A549 treated with GW870086 at 1 μM for 4 hours (cell line): ENCODE measurements at places on chromosomes 1 and 21. TPM values are rescaled to one million over a fixed set of nuclear protein-coding genes. Genes with fewer than 3 reads are reported as not detected.

The ZNF593OS gene
- total RNA-seq = 0.26 to 0.31 TPM in 2 of 5 replicates, not detected in the others

The ADCY10 gene
- 0.12 to 0.22 TPM in 2 of 5 replicates, not detected in the others for total RNA-seq

The FMN2 gene
- 3.7 to 5.5 TPM (median 4.9 TPM) in 5 replicates for total RNA-seq

The OPTC gene
- total RNA-seq = not detected in 5 replicates

The BRDT gene
- not detected in 5 replicates for total RNA-seq

The HSD3B2 gene
- total RNA-seq = not detected in 5 replicates

The LRRC38 gene
- 0.06 TPM in 1 of 5 replicates, not detected in the others for total RNA-seq

The ZNF648 gene
- not detected in 5 replicates for total RNA-seq

The TNNT2 gene
- 0.13 to 0.39 TPM in 2 of 5 replicates, not detected in the others for total RNA-seq

The GRHL3 gene
- 0.83 to 1.1 TPM (median 0.99 TPM) in 5 replicates for total RNA-seq

The SLC22A15 gene
- 0.43 to 1.2 TPM (median 0.70 TPM) in 5 replicates for total RNA-seq

The DRAXIN gene
- 0.03 to 0.14 TPM (median 0.07 TPM) in 5 replicates for total RNA-seq

The CADM3 gene
- 0.06 to 0.19 TPM (median 0.09 TPM) in 4 of 5 replicates, not detected in the other for total RNA-seq

The SLC45A1 gene
- 5.2 to 7.2 TPM (median 7.0 TPM) in 5 replicates for total RNA-seq

The LENEP gene
- total RNA-seq = 0.23 TPM in 1 of 5 replicates, not detected in the others

The NMNAT2 gene
- total RNA-seq = 0.42 to 0.66 TPM (median 0.45 TPM) in 5 replicates

The DNAH14 gene
- 11.0 to 15.0 TPM (median 14.3 TPM) in 5 replicates for total RNA-seq

The TSSK3 gene
- total RNA-seq = 0.14 TPM in 1 of 5 replicates, not detected in the others

The ATP1A2 gene
- 0.03 to 0.18 TPM (median 0.06 TPM) in 4 of 5 replicates, not detected in the other for total RNA-seq

The OR10Z1 gene
- not detected in 5 replicates for total RNA-seq

The PIP5K1A gene
- 48.7 to 54.3 TPM (median 49.8 TPM) in 5 replicates for total RNA-seq

The LRRN2 gene
- total RNA-seq = 10.6 to 14.3 TPM (median 11.8 TPM) in 5 replicates

The MIB2 gene
- total RNA-seq = 8.4 to 19.3 TPM (median 17.3 TPM) in 5 replicates

The DNASE2B gene
- not detected in 5 replicates for total RNA-seq

The AGMAT gene
- 5.4 to 8.2 TPM (median 7.5 TPM) in 5 replicates for total RNA-seq

The SPRR1A gene
- total RNA-seq = not detected in 5 replicates

The CYYR1 gene
- total RNA-seq = not detected in 5 replicates

The OR2L3 gene
- not detected in 5 replicates for total RNA-seq

The HES5 gene
- not detected in 5 replicates for total RNA-seq

The TMIGD3 gene
- total RNA-seq = not detected in 5 replicates

The SYTL1 gene
- total RNA-seq = 0.25 to 1.0 TPM (median 0.54 TPM) in 5 replicates

The CRNN gene
- total RNA-seq = not detected in 5 replicates

The USP24 gene
- total RNA-seq = 10.4 to 15.5 TPM (median 14.7 TPM) in 5 replicates

The CHRNB2 gene
- 0.27 to 0.71 TPM (median 0.40 TPM) in 5 replicates for total RNA-seq

The ADAMTS4 gene
- 0.03 TPM in 1 of 5 replicates, not detected in the others for total RNA-seq

The CHD5 gene
- total RNA-seq = 1.2 to 1.5 TPM (median 1.5 TPM) in 5 replicates

The CR1L gene
- not detected in 5 replicates for total RNA-seq

The MIXL1 gene
- total RNA-seq = not detected in 5 replicates

The PCAT6 gene
- 2.4 to 3.9 TPM (median 3.3 TPM) in 5 replicates for total RNA-seq

The FAM72A gene
- total RNA-seq = 8.8 to 10.5 TPM (median 9.3 TPM) in 5 replicates

The MX2 gene
- 0.15 TPM in 1 of 5 replicates, not detected in the others for total RNA-seq

The KIF26B gene
- 0.03 to 0.08 TPM (median 0.05 TPM) in 5 replicates for total RNA-seq

The TCEA3 gene
- total RNA-seq = 0.42 to 0.74 TPM (median 0.55 TPM) in 5 replicates

The PRR9 gene
- total RNA-seq = not detected in 5 replicates

The BLACAT1 gene
- total RNA-seq = 0.03 to 0.07 TPM in 2 of 5 replicates, not detected in the others

The HTR1D gene
- total RNA-seq = 11.9 to 14.2 TPM (median 13.4 TPM) in 5 replicates

The SEMA4A gene
- total RNA-seq = 0.33 to 0.47 TPM (median 0.41 TPM) in 5 replicates

The SPRR3 gene
- total RNA-seq = not detected in 5 replicates

The SAMD13 gene
- 0.19 to 0.72 TPM (median 0.45 TPM) in 5 replicates for total RNA-seq

The LCE1E gene
- total RNA-seq = 0.10 to 0.21 TPM in 2 of 5 replicates, not detected in the others

The TPTE gene
- total RNA-seq = not detected in 5 replicates

The CD48 gene
- total RNA-seq = not detected in 5 replicates
